ENCODE measurements at places on chromosomes 7 and 10.

DNA sequence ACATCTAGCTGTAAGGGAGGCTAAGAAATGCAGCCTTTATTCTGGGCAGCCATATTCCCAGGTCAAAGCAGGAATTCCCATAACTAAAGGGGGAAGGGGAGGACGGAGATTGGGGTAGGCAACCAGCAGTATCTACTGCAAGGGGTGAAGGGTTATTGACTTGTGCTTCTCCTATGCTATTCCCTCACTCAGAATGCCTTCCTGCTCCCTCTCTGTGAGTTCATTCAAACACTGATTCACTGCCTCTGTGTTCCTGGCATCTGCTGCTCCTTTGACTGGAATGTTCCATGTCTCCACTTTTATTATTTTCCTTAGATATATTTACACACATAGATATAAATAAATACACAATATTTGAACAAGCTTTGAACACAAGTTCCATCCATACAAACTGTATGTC is 11.1 kb downstream of the HTR7 start:
- no peak for DNase-seq

DNA sequence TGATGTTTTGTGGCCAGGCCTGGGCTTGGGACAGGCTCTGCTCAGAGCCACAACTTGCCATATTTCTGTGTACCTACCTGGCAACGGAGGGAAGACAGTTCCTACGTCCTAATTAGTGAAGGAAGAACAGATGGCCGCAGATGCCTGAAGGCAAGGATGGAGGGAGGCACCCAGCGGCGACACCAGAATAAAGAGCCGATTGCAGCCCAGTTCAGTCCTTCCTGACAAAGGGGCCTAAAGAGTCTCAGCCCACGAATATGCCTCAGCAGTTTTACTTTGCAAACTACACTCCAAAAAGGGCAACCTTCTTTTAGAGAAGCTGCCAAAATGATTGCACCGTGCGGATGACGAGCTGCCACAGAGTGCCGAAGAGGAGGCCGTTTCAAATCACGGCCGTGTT is 585.8 kb downstream of the GLRX3 start:
- no peak for DNase-seq

DNA sequence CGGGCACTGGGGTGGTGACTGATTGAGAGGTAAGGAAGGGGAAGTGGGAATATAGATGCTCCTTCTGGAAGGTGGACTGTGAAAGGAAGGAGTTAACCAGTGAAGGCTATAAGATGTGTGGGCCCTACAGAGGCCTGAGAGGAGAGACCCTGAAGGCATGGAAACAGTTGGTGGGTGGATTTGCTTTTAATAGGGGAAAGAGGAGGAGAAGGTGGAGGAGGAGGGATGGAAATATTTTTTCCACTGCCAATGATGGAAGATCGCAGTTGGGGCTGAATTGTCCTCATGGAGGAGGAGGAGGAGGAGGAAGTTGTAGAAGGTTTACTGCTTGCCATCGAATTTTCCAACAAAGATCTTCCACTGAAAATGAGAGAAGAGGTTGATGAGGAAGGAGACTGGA is 80.3 kb downstream of the KIAA1217 start:
- DNase-seq, result no peak

DNA sequence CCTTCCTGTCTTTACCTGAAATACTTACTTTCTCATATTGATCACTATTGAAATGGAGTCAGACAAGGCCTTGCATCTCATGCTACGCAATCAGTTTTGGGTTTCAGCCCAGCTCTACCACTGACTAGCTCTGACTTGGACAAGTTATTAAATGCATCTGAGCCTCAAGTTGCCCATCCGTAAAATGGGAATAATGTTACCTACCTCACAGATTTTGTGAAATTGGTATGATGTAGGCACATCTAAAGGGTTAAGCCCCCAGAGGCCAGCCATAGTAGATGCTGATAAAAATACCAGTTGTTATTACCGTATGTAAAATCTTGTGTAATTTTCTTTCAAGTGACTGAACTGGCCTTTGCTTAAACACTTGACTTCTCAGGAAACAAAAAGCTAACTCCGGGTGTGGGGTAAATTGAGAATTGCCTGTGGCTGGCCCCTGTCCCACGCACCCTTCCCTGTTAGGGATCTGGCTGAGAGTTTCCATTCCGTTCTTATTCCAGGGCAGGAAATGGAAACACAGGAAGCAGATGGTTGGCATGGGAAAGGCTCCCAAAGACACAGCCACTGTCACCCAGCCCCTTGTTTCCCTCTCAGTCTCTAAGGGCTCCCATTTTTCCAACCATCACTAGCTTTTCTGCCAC is 7.5 kb downstream of the DUSP5 start:
- no peak for DNase-seq

GRCh38 chr10:99358101-99358500 is 28.9 kb downstream of the CNNM1 start:
- no peak for DNase-seq

DNA sequence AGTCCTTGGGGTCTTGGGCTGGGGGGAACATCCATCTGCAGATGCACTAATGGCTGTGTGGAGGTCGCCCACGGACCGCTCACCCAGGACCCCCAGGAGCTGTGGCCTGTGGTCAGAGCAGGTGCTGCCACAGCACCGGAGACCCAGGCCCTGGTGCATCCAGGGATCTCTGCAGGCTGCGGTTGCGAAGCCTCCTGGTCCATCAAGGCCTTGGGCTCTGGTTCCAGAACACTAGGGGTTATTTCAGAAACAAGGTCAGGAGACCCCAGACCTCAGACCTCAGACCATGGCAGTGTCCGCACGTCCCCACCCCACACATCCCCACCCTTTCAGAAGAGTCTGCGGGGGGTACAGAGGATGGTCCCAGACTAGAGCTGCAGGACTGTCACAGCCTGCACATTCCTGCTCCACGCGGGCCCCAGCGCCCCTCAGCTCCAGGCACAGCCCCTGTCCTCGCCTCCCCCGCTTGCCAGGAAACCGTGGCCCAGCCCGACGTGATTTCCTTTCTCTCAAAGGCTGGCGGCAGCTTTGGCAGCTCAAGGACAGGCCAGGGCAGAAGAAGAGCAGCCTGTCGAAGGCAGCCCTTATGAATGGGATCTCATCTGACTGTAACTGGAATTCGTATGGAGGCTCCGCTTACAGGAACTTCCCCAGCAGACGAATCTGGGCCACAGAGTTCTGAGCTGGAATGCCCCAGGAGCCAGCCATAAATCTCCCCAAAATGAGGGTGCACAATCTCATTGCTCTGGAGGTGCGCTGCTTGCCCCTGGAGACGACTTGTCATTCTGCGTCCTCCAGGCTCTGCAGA is 136.2 kb upstream of the RET start:
- no peak for DNase-seq

DNA sequence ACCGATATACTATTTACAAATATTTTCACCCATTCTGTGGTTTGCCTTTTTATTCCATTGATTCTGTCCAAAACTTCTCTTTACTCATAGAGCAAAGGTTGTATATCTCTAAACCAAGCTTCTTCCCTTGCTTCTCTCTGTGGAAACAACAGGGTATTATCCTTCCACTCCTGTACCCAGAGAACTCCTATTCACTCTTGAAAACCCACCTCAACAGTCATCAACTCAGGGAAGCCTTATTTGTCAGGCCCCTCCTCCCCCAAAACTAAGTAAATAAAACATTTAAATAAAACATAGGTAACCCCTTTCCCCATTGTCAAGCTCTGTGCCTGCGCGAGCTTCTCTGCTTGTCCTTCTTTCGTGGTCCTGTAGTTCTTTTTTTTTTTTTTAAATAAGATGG is 44.6 kb downstream of the GTF2IRD1 start:
- no peak for DNase-seq

DNA sequence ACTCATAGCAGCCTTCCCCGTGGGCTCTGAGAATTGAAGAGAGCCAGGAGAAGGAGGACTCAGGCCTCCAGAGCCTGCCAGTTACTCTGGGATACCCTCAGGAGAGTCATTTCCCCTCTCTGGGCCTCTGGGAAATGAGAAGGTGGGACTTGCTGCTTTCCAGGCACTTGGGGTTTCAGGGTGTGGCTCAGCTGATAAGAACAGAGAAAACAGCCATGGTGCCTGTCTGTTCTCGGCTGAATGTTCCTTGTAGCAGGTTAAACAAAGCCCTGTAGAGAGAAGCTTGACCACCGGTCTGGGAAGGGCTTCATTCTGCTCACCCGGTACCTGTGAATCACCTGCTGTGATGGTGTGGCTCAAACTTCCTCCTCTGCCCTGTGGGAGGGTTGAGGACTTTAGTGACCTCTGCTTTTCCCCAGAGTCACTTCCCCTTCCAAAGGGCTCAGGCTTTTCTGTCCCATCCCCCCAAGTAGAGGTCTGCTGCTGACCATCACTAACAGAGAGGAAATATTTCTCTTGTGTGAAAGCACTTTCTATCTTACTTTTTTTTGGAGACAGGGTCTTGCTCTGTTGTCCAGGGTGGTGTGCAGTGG is 212.4 kb upstream of the GALNT17 start:
- DNase-seq, result no peak

DNA sequence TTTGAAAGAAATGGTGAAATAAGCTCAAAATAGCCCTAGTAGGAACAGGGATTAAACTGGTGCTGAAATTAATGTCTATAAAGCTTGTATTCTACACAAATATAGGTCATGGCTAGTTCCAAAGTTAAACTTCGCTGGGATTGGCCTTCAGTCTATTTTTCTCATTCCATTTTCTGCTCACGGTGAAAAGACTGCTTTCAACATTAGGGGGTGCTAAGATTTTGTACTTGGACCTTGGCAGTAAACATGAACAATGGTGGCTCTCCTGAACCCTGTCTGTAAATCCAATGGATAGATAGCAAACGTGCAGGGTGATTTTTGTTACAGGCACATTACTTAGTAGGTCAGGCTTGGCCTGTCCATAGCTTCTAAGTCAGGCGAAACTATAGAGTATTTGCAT is 36.0 kb upstream of the RSU1 start:
- DNase-seq, result no peak

GRCh38 chr7:107890493-107890961 is 456 bp upstream of the DLD start:
- no peak for DNase-seq

- no peak for DNase-seq
These were observed 475.5 kb downstream of the NXPH1 start for GRCh38 chr7:8908889-8909288.

DNA sequence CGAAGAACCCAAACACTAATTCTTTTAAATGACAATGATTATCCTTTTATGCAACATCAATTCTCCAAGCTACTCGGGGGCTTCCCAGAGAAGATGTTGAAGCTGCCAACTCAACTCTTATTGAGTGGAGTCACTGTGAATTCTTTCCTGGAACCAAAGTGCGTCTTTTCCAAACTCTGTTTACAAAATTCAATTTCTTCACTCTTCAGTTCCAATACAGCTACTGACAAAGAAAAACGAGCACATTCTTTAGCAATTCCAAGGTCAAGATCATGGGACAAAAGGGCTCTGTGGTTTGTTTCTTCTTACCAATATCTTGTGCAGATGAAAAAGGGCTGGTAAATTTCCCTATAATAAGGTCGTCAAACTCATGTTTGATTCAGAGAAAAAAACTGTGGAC is 74.2 kb downstream of the FAS start:
- no peak for DNase-seq

DNA sequence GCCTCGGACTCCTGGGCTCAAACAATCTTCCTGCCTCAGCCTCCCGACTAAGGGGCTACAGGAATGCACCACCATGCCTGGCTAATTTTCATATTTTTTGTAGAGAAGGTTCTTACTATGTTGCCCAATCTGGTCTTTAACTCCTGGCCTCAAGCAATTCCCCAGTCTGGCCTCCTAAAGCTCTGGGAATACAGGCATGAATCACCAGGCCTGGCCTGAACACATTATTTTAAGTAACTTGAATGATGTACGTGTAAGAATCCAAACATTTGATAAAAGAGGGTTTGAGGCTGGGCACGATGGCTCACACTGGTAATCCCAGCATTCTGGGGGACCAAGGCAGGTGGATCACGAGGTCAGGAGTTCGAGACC is 13.0 kb upstream of the BAMBI start:
- DNase-seq, result no peak

DNA sequence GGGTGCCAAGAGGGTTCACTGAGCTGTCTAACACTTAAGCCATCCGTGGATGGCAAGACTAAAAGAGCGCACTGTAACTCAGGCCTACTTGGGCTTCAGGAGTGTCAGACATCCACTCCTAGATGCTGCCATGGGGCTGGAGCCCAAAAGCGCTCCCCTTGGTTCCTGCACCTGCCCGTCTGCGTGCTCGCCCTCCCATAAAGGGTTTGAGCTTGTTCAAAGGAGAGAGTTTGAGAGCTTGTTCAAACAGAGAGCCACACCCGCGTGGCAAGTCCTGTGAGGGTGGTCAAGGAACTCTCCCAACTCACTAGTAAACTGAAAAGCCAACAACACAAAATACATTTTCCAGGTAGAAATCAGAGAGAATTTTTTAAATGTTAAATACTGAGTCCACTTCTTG is 256.7 kb downstream of the SEMA3A start:
- DNase-seq, result no peak

DNA sequence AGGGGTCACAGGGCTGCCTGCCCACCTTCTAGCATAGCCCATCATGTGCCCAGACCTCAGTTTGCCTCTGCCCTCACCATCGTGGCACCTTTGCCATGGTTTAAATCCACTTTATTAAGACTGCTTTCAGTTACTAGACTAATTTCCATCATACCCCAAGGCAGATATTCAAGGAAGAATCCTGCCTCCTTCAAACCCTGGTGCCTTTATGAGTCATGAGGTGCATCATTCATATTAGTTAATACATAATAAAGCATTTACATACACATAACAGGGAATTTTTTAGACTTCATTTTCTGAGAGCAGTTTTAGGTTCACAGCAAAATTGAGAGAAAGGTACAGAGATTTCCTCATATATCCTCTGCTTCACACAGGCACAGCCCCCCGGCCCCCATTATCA is 62.8 kb downstream of the CXCL12 start:
- no peak for DNase-seq

GRCh38 chr7:12013983-12014382 is 182.0 kb upstream of the THSD7A start:
- no peak for DNase-seq

DNA sequence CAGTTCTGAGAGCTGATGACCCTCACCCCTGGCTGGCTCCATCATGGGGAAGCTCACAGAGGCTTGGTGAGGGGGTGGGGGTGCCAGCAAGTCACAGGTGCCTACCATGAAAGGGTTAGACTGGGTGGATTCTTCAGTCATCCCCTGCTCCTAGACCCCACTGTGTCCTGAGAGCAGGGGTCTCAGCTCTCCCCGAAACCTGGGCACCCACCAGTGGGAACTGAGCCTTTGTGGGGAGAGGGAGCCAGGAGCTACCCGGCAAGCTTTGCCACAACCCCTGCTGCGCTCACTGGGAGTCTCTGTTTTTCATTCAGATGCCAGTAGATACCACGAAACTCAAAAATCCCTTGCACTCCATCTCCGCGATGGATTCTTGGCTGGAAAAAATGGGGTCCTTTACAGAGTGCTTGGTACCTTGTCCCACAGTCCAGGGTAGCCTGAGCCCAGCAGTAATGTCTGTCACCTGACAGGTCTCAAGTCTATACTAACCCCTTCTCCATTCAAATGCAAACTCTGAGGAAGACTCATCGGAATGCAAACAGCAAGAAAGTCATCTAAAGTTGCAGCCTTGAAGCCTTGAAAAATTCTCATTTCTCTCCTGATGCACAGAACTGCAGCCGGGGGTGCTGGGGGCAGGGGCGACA is 48.9 kb upstream of the ENO4 start:
- DNase-seq, result no peak

Data from T follicular helper cell (primary cell).